ENCODE measurements at places on chromosomes 3 and 15.

DNA sequence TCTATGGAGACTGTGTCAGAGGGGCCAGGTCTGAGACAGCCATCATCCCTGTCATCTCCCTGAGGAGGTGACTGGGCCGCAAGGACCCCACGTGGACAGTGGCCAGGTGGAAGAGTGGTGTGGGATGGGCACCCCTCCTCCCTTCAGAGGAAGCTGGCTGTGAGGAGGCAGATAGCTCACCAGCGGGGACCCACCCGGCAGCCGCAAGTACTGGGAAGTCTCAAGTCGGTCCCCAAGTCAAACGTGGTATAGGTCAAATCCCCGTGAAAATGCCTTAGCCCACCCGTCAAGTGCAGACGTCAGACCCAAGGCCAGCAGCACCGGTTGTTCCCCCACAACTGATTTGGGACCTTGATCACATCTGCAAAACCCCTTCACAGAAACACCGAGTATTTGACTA, 12.3 kb upstream of the KLF13 start:
- DNase-seq, result no peak

GRCh38 chr15:85336880-85337279, 43.5 kb upstream of the AKAP13 start:
- DNase-seq, result no peak

- DNase-seq, result no peak
Observed at GRCh38 chr3:129536374-129536667, 6.7 kb upstream of the H1-8 start.

GRCh38 chr3:160822936-160823335, 66.9 kb downstream of the PPM1L start:
- no peak for DNase-seq

DNA sequence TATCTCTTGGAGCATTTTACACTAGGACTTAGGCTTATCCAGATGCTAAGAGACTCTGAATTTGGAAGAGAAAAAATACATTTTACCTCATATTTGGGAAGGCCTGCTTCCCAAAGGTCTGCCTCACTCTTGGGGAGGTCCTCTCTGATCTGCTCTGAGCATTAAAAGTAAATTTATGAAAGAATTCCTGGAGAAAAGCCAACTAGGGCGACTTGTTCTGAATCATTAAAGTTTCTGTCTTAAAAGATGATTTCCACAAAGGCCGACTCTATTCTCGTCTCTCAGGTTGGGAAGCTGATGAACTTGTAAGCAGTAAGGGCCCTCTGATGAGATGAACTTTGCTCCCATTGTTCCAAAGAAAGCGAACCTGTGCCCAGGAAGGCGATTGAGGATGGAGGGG, 48.7 kb upstream of the HES1 start:
- DNase-seq, result no peak

- no peak for DNase-seq
Observed at GRCh38 chr3:46910166-46910760, 32.7 kb downstream of the PTH1R start.

DNA sequence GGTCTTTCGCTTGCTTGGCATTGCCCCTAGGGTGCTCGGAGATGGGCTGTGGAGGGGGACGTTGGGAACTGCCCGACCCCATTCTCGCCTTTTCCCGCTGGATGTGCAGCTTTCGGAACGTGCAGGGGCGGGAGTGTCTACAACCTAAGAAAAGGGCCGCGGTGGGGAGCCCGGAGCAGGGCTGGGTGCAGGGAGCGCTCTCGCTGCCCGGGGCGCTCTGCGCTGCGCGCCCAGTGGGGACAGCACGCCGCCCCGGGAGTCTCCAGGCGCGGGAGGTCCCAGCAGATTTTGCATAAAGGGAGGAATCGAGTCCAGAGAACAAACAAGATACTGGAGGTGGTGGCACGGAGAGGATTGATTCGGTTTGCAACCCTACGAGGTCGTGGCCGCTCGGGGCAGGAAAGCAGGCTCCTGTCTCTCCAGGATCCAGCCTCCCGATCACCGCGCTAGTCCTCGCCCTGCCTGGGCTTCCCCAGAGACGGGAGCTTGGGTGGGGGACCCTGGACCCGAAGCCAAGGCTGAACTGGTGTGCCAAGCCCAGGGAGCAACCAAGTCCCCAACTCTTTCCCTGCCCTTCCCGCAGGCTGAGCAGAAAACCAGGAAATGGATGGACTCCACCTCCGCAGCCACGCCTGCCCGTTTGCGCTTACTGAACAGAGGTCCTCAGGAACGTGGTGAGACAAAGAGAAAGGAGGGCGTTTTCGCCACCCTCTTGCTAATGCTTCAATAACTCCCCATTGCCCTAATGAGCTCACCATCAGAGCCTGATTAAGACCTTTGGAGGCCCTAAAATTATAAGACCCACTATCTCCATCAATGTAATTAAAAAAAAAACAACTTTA, 59.7 kb downstream of the NOX5 start:
- no peak for DNase-seq

- DNase-seq, result no peak
Observed at GRCh38 chr3:66722675-66723074, 221.9 kb upstream of the LRIG1 start.

- no peak for DNase-seq
Observed at GRCh38 chr15:83285284-83285978, 967 bp upstream of the BNC1 start.

- DNase-seq, result no peak
Observed at GRCh38 chr3:18428036-18428435, 2.9 kb upstream of the SATB1 start.

DNA sequence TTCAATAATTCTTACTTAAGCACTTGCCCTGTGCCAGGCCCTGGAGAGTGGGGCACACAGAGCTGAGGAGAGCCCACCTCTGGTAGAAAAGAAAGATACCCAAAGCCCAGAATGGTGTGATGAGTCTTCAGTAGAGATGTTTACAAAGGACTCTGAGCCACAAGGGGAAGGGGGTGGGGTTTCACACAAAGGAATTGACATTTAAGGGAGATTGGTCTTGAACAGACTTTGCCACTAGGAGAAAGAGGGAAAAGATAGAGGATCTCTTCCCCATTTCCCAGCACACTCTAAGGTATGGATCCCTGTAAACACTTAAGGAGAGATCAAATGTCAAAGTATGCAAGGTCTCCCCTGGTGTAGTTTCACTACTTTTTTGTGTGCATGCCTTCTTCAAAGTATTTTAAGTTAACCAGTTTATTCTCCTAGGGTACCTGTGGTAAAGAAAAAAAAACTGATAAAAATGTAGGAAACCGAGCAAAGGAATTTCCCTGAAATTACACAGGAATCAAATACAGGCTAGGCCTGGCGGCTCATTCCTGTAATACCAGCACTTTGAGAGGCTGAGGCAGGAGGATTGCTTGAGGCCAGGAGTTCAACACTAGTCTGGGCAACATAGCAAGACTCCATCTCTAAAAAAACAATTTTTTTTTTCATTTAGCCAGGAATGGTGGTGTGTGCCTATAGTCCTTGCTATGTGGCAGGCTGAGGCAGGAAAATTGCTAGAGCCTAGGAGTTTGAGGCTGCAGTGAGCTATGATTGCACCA, 117.6 kb upstream of the SKOR1 start:
- DNase-seq, result no peak

DNA sequence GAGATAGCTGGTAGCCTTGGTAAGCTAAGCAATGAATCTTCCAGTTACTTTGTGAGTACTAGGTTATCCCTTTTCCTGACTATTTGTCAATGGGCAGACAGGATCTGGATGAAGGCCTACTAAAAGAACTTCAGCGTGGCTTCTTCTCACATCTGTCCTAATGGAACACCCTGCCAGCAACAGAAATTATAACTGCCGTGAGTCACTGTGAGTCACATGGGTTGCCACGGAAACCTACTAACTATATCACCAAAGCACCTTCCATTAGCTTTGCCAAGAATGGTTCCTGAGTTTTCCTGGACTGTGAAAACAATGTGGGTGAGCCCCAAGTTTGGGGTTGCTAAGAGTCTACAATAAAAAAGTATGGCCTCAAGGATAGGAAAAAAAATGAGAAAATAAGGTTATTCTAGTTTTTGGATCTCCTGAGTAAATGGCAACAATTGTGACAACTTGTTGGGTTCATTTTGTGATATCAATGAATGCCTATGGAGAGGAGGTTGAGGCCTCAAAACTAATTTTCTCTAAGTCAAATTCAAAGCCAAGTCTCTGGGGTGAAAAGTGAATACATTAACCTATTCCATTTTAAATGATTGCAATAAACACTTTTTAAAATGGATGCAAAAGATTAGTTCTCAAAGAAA, 195.1 kb upstream of the ICE2 start:
- DNase-seq, result peak; percentile 61

- DNase-seq, result no peak
Observed at GRCh38 chr3:140117096-140117526, 182.1 kb downstream of the CLSTN2 start.

GRCh38 chr15:25325187-25325586, 113.6 kb downstream of the UBE3A start:
- DNase-seq, result no peak

GRCh38 chr3:79329154-79329553, 438.6 kb downstream of the ROBO1 start:
- DNase-seq, result no peak

GRCh38 chr15:69735121-69735520, 282.5 kb downstream of the RPLP1 start:
- no peak for DNase-seq

DNA sequence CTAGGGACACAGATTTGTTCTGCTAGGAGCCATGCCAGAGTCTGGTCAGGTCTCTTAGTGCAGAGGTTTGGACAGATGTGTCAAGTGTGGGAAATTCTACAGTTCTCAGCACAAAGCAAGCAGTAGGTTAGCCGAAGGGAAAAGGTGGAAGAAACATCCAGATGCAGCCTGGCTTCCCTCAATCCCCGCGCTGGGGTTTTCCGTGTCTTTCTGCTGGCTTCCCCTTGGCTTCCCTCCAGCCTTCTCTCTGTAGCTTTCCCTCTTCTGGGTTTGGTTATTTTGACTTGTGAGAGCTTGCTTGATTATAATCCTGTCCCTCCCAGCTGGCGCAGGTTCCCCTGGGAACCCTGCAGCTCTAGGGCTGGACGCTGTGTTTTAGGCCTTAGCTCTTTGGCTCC, 4.1 kb downstream of the TF start:
- DNase-seq, result no peak

DNA sequence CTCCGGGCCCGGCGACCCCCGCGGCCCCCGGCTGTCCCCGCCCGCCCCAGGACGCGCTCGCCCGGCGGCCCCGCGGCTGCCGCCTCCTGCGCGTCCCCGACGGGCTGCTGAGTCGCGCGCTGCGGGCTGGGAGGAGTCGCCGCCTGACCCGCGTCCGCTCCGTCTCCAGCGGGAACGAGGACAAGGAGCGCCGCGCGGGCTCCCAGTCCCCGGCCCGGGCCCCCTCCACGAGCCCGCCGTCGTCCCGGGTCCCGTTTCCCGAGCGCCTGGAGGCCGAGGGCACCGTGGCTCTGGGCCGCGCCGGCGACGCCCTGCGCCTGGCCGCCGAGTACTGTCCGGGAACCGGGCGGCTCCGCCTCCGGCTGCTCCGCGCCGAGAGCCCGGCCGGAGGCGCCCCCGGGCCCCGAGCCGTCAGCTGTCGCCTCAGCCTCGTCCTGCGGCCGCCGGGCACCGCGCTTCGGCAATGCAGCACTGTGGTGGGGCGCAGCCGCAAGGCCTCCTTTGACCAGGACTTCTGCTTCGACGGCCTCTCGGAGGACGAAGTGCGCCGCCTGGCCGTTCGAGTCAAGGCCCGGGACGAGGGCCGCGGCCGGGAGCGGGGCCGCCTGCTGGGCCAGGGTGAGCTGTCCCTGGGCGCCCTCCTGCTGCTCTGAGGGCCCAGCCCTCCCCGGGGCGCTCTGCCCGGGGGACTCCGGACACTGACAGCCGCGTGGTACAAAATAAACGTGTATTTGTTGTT, 1.5 kb downstream of the C2CD4A start:
- DNase-seq, result no peak
